Activated CD4-positive, alpha-beta T cell treated with anti-CD3 and anti-CD28 coated beads for 4 hours (primary cell): ENCODE measurements at places on chromosomes 16 and 17.

- no peak for DNase-seq
Observed at GRCh38 chr17:80586846-80587228, 42.2 kb downstream of the RPTOR start.

DNA sequence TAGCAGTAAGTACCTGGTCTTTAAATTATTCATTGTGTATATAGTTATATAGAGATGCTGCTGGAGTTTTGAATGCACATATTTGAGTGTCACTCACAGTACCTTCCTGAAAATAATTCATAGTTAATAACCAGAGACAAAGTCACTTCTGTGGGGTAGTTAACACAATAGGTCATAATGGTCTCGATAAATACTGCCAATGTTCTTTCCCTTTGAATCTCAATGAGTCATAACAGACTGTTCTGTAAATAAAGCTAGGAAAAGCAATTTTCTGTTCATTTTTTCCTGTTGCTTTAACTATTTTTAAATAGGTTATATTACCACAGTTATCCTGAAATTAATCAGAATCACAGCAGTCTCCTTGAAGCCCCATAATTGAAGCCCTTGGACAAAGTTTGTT lies 87.2 kb downstream of the MAP2K4 start:
- DNase-seq = no peak

DNA sequence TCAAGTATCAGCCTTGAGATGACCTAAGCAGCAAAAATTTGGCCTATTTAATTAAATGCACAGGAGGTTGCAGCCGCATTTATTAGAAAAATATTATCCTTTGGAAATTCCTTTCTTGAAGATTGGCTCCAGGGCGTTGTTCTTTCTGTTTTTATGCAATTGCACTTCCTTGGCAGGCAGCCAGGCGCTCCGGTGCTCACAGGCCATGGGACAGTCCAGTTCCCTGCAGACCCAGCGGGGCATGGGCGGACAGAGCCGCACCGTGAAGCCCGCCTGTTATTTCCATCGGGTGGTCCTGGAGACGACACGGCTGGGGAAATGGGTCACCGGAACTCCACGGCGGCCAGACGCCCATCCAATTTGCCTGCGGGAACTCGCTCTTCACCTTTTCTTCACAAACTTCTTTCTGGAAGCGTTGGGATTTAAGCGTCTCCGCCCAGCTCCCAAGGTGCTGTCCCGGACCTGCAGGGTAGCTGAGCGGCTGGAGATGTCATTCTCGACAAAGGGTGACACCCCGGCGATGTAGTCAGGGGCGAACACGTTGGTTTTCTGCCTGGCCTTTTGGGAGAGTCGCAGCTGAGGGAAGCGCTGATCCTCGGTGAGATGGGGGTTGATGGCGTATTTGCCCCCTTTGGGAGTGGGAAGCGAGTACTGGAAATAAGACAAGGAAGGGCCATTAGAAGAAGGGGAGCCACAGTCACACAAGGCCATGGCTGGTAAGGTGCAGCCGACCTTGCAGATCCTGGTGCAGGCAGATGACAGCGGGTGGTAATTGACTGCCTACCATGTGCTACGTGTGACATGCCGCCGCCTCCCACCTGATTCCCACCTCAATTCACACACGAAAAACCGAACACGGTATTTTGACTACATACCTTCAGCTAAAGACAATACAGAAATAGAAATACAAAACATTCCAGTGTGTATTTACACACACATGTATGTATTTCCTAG lies 12.5 kb downstream of the NOB1 start:
- no peak for DNase-seq

GRCh38 chr17:8896641-8897635 lies 29.5 kb upstream of the PIK3R6 start:
- no peak for DNase-seq

GRCh38 chr17:8300627-8301242 lies 5.5 kb upstream of the SLC25A35 start:
- peak; percentile 56 for DNase-seq
